B cell (primary cell): ENCODE measurements at places on chromosomes 1 and 21. TPM values are rescaled to one million over a fixed set of nuclear protein-coding genes. Genes with fewer than 3 reads are reported as not detected.

DNA sequence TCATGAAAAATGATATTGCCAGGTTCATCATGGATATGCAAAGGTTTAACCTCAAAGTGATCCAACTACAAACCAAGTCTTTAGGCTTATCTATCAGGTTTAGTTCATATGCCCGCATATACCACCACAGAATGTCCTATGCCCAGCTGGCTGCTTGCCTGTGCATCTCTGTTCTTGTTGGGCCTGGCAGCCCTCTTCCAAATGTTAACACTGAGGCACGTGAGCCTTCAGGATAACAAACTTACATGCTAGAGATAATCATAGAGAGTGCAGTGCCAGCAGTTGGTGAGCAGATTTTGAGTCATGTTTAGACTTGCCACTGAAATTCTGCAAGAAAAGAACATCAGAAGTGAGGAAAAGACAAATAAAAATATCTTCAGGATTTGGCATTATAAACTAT, 607.9 kb upstream of the TMPRSS15 start:
- DNase-seq: no peak

The LRRC3 gene
- polyA plus RNA-seq: 0.36 and 0.46 TPM in 2 replicates

- DNase-seq: no peak
Measured at GRCh38 chr21:45709173-45709572, 65.6 kb downstream of the PCBP3 start.

DNA sequence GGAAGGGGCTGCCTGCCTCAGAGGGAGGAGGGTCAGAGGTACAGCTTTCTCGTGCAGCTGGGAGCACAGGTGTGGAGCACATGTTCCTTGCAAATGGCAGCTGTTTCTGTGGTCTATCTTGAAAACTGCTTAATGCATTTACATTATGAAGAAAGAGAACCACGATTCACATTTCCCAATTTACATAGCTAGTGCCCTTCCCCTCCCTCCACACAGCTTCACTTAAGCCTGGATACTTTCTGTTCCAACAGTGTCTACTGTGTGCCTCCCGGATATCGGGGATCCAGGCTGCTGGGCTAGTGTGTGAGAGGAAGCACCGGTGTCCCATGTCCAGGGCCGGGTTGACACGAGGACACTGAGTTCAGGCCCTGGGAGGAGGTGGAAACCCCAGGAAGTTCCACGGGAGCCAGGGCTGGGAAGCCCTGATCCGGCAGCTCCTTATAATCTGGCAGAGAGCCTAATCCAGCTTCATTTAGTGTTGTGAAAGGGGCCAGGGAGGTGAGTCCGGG, 31.6 kb downstream of the TMCC2 start:
- no peak for DNase-seq

DNA sequence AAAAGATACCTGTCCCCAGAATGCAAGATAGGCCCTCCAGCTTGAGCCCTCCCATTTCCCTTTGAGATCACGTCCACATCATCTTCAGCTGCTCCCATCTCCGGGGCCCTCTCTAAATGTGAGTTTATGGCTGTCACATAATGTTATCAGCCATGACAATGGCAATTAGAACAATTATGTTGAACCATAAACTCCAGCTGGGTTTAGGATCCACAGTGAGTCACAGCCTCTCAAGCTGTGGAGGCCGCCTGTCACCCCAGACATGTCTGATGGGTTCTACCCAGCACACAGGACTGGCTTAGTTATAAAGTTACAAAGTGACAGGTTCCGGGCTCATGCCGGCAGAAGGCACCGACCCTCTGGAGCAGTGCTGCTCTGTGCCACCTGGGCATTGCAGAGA, 597.3 kb downstream of the PTPRU start:
- no peak for DNase-seq

The GPR25 gene
- 1.1 and 3.1 TPM in 2 replicates for polyA plus RNA-seq

DNA sequence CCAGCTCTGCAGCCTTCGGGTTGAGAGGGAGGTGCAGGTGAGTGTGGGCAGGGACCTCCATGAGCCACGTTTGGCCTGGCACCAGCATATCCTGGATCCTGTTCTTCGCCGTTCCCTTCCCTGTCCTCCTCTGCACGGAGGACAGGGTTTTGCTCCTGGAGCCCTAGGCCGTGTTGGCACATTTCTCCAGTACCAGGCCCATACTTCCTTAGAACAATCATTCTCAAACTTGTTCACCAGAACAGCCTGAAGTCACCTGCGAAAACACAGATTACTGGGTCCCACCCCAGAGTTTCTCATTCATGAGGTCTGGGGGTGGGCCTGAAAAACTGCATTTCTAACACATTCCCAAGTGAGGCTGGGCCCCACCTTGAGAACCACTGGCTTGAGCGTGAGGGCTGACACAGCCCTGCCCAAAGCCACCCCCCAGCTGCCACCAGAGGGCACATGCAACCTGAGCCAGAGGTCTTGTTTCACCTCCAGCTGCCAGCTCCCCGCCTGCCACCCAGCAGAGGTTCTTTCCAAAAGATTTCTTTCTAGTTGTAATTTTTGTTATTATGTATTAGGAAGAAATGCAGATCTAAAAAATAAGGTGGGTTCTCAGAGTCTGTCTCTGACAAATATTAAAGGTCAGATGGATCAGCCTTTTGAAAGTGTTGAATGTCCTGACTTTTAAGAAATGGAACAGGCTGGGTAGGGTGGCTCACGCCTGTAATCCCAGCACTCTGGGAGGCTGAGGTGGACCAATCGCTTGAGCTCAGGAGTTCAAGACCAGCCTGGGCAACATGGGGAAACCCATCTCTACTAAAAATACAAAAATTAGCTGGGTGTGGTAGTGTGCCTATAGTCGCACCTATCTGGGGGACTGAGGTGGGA, 39.6 kb upstream of the LDLRAP1 start:
- peak; percentile 54 for DNase-seq

The TFF3 gene
- polyA plus RNA-seq: not detected in 2 replicates

GRCh38 chr1:37308031-37308960, 166.1 kb upstream of the ZC3H12A start:
- DNase-seq: no peak

DNA sequence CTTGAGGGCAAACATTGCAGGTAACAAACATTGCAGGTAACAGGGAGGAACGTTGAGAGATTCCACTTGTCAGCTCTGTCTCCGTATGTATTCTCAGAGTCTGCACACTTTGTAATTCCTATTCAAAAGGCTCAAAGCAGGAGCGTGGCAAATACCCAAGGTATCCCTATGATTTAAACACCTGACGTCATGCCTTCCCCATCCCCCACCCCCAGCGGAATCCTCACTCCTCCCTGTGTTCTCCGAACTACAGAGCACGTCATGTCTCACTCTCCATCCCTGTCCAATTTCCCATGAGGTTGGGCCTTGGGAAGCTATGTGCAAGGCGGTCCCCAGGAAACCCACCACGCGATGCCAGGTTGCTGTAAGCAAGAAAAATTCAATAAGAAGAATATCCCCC, 2.8 kb upstream of the LRRC38 start:
- DNase-seq: no peak

The EXTL1 gene
- not detected in 2 replicates for polyA plus RNA-seq
